ENCODE measurements at places on chromosomes 11 and 22. TPM values are rescaled to one million over a fixed set of nuclear protein-coding genes. Genes with fewer than 3 reads are reported as not detected.

GRCh38 chr11:129346916-129347315 is 28.7 kb upstream of the BARX2 start:
- H3K4me3 ChIP-seq = no peak overlapping the region
- no peak overlapping the region for H3K27ac ChIP-seq
- H3K27me3 ChIP-seq = peaks cover 20% of the 10 kb centered on the region

DNA sequence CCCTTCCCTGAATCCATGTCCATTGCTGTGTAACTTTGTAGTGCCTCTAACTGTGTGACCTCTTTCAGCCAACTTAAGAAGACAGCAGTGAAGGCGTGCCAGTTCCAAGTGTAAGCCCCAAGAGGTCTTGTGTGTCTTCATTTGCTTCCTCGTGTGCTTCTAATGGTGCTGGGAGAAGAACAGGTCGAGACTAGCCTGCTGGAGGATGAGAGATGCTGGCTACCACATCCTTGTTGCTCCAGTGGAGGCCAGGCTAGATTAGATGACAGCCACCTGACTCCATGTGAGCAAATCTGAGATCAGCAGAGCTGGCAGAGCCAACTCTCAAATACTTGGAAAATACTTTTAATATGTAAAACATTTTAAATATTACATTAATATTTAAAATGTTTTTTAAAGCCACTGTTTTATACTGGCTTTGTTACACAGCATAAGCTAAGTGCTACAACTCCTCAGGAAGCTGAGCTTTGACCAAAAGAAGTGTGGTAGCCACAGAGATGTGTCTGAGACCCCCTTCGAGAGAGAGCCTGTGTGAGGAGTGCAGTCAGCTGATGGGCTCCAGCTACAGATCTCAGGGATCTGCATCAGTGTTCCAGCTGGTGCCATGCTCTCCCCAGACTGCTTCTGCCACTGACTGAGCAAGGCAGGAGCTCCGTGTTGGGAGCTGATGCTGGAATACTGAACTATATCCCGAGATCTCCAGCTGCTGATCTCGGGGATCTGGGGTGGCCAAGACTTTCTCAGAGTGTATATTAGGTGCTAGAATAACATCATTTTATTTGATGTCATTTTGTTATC is 8.9 kb downstream of the KCNJ11 start:
- H3K4me3 ChIP-seq = no peak overlapping the region
- DNase-seq = no peak
- H3K36me3 ChIP-seq = no peaks in the 10 kb centered on the region
- no peaks in the 10 kb centered on the region for H3K27me3 ChIP-seq
- H3K4me1 ChIP-seq = no peaks in the 10 kb centered on the region
- H3K27ac ChIP-seq = no peak overlapping the region

- DNase-seq = no peak
- no peaks in the 10 kb centered on the region for H3K36me3 ChIP-seq
- no peaks in the 10 kb centered on the region for H3K27me3 ChIP-seq
- H3K4me1 ChIP-seq = peaks cover 7% of the 10 kb centered on the region
- H3K27ac ChIP-seq = no peak overlapping the region
Measured at GRCh38 chr11:72406540-72407527, 27.5 kb downstream of the CLPB start.

DNA sequence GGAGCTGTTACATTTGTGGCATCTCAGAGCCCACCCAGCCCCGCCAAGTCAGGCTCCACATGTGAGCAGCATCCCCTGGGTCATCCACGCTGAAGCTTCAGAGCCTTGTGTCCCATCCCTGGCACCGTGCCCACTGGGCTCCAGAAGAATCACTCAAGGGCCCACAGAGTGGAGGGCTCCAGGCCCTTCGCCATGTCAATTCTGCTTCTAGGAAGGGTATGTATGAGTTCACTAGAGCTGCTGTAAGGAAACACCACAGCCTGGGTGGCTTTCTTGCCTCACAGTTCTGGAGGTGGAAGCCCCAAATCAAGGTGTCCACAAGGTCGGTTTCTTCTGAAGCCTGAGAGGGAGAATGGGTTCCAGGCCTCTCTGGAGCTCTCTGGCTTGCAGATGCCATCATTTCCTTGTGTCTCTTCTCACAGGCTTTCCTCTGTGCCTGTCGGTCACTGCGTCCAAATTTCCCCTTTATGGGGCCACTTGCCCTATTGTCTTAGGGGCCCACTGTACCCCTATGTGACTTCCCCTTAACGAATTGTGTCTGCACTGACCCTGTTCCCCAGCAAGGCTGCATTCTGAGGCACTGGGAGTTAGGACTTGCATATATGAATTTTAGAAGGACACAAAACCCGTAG is 1476.0 kb downstream of the TBC1D22A start:
- no peak for DNase-seq
- H3K36me3 ChIP-seq = no peaks in the 10 kb centered on the region
- no peak overlapping the region for H3K4me3 ChIP-seq
- no peaks in the 10 kb centered on the region for H3K27me3 ChIP-seq
- no peaks in the 10 kb centered on the region for H3K4me1 ChIP-seq

DNA sequence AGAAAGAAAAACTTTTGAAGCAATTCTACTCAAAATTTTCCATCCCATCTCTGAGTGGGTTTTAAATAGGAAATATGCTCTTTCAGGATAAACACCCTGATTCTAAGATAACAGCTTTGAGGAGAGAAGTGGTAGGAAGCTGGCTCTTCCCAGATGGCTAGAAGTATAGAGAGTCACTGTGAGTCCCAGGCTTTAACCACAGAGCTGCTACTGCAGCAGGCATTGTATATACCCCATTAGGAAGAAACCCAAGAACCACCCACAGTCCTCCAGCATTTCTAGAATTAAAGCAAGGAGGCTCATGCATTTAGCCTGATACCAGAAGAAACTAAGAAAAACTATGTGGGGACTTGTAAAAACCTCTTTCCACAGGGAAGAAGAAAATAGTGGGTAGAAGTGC is 1405.6 kb upstream of the TENM4 start:
- H3K27me3 ChIP-seq = no peaks in the 10 kb centered on the region
- no peaks in the 10 kb centered on the region for H3K36me3 ChIP-seq
- no peak overlapping the region for H3K4me3 ChIP-seq
- no peaks in the 10 kb centered on the region for H3K4me1 ChIP-seq
- DNase-seq = no peak
- H3K27ac ChIP-seq = no peak overlapping the region

DNA sequence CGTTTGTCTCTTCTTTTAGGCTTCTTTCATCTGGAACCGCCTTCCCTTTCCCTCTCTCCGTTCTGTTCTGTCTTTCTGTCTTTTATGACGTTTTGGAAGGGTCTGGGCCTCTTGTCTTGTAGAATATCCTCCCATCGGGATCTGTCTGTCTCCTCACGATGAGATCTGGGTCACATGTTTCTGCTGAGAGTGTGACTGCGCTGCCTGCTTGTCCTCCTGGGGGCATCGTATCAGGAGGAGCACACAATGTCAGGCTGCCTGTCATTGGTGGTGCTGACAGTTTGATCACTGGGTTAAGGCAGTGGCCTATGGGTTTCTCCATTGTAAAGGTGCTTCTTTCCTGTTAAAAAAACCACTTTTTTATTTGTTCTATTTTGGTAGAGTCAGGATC is 60.4 kb upstream of the PARVG start:
- no peaks in the 10 kb centered on the region for H3K27me3 ChIP-seq
- H3K4me1 ChIP-seq = no peaks in the 10 kb centered on the region
- no peaks in the 10 kb centered on the region for H3K36me3 ChIP-seq
- no peak overlapping the region for H3K27ac ChIP-seq
- H3K4me3 ChIP-seq = no peak overlapping the region

DNA sequence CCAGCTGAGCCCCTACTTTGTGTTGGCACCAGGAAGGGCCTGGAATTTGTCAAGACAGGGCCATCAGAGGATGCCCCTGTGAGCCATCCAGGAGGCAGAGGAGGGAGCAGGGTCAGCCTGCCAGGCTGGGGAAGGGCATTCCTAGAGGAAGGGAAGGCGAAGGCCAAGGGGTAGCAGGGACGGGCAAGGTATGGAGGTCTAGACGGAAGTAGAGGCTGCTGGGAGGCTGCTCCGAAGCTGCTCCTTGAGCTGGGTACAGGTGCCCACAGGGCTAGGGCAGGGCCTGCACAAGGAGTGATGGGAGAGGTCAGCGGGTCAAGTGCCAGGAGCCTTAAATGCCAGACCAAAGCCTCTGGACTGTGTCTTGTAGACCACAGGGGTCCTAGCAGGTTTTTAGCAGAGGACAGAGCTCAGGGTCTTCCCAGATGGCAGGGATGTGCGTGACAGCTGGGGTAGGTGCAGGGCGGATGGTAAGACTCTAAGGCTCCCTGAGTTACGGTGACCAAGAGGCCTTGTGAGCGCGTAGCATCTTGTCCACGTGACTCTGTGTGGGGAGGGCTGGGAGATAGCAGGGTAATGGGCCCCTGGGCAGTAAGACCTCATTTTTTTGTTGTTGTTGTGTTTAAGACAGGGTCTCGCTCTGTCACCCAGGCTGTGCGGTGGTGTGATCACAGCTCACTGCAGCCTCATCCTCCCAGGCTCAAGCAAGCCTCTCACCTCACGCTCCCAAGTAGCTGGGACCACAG is 31.7 kb upstream of the CSNK1E start:
- H3K36me3 ChIP-seq = peaks cover 18% of the 10 kb centered on the region
- H3K27me3 ChIP-seq = peaks cover 12% of the 10 kb centered on the region
- no peaks in the 10 kb centered on the region for H3K4me1 ChIP-seq
- H3K4me3 ChIP-seq = no peak overlapping the region
- no peak for DNase-seq
- H3K27ac ChIP-seq = no peak overlapping the region

DNA sequence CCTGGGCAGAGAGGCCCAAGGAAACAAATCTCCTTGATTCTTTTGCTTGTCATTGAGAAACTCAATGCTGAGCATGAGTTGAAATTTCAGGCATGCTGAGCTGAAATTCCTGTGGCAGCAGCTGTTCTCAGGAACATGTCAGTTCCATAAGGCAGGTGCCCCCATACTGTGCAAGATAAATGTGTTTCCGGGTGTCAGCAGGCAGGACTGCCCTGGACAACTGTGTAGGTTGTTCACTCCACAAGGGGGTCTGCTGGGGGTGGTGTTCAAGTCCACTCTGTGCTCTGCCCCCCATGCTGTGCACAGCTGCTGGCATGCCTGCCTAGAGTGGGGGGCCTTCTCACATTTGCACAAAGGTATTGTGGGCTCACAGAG is 133.7 kb downstream of the CTTN start:
- no peak for DNase-seq

GRCh38 chr11:17631702-17632365 is 84.8 kb downstream of the OTOG start:
- peaks cover 48% of the 10 kb centered on the region for H3K27me3 ChIP-seq
- H3K4me3 ChIP-seq = no peak overlapping the region
- no peaks in the 10 kb centered on the region for H3K36me3 ChIP-seq
- no peaks in the 10 kb centered on the region for H3K4me1 ChIP-seq
- no peak overlapping the region for H3K27ac ChIP-seq
- DNase-seq = no peak

DNA sequence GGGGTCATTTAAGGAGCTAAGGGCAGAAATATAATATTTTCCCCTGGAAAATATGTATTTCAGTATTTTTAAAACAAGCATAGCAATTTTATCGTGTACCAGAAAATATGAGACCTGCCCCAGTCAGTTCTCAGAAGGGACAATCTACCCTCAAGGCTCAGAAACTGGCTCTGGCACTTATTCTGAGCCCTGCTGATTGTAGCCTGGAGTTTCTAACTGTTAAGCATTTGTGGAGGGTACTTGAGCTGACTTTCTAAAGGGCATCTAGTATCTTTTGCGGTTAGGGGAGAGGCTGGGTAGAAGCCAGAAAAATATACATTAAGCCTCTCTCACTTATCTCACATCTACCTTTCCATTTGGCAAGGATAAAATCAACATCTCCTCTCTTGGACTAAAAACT is 71.3 kb upstream of the FSHB start:
- H3K36me3 ChIP-seq = no peaks in the 10 kb centered on the region
- no peaks in the 10 kb centered on the region for H3K27me3 ChIP-seq
- H3K4me1 ChIP-seq = no peaks in the 10 kb centered on the region
- no peak overlapping the region for H3K4me3 ChIP-seq
- DNase-seq = no peak

- no peak overlapping the region for H3K27ac ChIP-seq
- no peak for DNase-seq
- H3K4me1 ChIP-seq = peaks cover under 1% of the 10 kb centered on the region
- H3K4me3 ChIP-seq = no peak overlapping the region
- no peaks in the 10 kb centered on the region for H3K27me3 ChIP-seq
Measured at GRCh38 chr11:118896472-118896913, 12.8 kb downstream of the CXCR5 start.

DNA sequence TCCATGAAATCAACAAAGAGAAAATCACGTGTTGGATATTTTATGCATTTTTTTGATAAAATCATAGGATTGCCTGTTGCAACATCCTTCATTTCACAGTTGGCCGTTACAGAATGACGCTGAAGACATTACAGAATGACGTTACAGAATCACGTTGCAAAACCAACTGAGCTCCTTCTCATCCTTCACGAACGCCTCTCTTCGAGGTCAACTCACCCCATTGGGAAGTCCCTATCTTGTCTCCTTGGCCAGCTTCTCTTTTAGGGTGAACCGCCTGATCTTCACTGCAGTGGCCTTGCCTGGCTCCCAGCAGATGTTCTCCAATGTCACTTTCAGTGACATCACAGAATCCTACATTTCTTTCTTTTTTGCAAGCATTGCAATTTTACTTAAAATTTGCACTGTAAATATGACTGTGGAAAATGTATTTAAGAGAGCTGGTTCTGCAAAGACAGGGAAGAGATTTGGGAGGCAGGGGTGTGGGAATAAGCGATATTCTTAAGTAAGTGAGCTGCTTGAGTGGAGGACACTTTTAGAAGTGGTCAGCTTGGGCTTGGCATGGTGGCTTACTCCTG is 5.1 kb downstream of the KRTAP5-7 start:
- H3K4me1 ChIP-seq = no peaks in the 10 kb centered on the region
- DNase-seq = no peak
- H3K27ac ChIP-seq = no peak overlapping the region
- peaks cover 18% of the 10 kb centered on the region for H3K27me3 ChIP-seq

- no peak overlapping the region for H3K4me3 ChIP-seq
- no peak overlapping the region for H3K27ac ChIP-seq
- H3K4me1 ChIP-seq = peaks cover 12% of the 10 kb centered on the region
- no peaks in the 10 kb centered on the region for H3K36me3 ChIP-seq
- H3K27me3 ChIP-seq = peaks cover 37% of the 10 kb centered on the region
Measured at GRCh38 chr11:113201054-113201818, 113.1 kb upstream of the TTC12 start.

DNA sequence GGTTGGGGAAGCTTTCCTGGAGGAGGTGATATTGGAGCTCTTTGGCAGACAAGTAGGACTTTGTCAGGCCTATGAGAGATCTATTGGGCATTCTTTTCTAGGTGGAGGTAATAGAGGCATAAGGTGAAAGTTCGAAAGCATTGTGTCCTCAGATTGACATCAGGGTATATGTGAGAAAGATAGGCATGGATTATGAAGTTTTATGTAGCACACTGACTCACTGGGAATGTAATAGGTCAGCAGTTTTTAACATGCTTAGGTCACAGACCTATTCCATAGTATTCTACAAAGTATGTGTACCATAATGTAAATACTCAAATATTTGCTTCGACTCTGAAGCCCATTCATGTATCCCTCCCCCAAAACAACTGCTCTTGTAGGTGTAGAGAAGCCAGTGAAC is 11.8 kb downstream of the HIKESHI start:
- no peak overlapping the region for H3K27ac ChIP-seq
- no peaks in the 10 kb centered on the region for H3K36me3 ChIP-seq
- no peaks in the 10 kb centered on the region for H3K4me1 ChIP-seq
- DNase-seq = no peak

The OR56A4 gene
- not detected for total RNA-seq

The HOATZ gene
- not detected for total RNA-seq

The SEC14L2 gene
- 39.1 TPM for total RNA-seq

The APOL1 gene
- 313 TPM for total RNA-seq

The IGLL1 gene
- not detected for total RNA-seq

The CDC42EP2 gene
- total RNA-seq = 43.2 TPM

The EMSY gene
- 30.0 TPM for total RNA-seq
